ENCODE measurements at places on chromosomes 5 and 9.

DNA sequence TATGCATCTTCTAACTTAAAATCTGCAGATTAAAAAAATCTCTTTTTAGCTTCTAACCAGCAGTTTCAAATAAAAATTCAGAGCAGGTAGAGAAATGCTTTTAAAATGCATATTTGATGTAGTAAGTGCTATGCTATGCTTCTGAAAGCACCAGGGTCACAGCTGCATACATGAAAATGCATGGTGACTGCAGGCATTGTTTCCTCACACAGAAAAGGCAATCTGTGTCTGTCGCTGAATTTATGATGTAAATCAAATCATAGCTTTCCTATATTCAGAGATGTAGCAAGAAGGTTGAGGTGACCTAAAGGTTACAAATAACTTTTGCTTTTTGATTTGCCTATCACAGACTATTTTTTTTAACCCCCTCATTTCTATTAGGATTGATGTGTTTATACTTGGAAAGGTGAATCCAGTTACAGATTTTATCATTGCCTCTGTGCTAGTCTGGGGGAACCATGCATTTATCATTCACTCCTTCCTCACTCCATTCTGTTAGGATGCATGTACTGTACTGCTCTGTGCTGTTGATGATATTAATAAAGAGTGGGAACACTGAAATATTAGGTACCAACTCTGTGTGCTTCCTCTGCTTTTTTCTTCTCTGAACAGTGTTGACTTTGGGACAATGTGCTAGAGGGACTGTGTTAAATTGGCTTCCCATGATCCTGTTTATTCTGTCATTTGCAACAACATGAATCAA, 65.6 kb downstream of the FOCAD start:
- no peak for DNase-seq

GRCh38 chr9:135275571-135276289, 188.3 kb downstream of the OLFM1 start:
- no peak for DNase-seq

GRCh38 chr5:119355244-119355638, 578 bp upstream of the TNFAIP8 start:
- DNase-seq: no peak

DNA sequence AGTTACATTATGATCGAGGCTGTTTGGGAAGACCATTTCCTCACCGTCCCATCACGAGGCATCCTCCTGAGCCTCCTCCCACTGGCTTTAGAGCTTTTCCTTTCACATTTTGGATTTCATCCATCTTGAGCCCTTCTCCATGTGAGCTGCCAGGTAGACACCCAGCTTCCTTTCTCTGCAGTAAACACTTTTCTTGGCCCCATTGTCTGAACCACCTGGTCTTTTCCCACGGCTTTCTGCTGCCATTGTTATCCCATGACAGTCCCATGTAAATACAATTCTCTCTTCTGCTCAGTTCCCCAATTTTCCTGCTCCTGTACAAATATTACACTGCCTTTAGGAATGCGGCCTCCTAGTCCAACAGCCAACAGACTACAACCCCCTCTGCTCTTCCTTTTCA, 24.1 kb downstream of the UBE2QL1 start:
- no peak for DNase-seq

DNA sequence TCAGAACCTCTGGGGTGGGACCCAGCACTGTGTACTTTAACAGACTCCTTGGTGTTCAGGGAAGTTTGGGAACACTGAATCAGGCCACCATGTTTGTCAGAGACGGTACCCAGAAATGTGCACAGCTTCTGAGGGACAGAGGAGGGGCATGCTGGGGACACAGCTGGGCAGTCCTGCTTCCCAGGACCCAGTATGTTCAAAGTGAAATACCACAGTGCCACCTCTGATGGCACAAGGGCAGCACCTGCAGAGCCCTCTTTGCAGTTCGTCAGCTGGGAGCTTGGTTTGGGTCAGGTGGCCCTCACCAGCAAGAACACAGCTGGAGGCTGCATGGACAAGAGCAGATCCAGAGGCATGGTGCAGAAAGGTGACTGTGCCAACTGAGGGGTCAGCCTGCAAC, 51.2 kb downstream of the NDST1 start:
- no peak for DNase-seq
